SW480 (cell line): ENCODE measurements at places on chromosomes 2 and 18.
A peak's percentile ranks its signal among the peaks of the same experiment; 100 is the strongest.

GRCh38 chr2:103960951-103961350 lies 893.0 kb upstream of the POU3F3 start:
- no peak for DNase-seq

GRCh38 chr2:19362755-19363473 lies 4.5 kb upstream of the OSR1 start:
- DNase-seq = peak; percentile 88

- no peak for DNase-seq
These were observed 119.3 kb downstream of the PRKCE start for GRCh38 chr2:45770811-45771210.

DNA sequence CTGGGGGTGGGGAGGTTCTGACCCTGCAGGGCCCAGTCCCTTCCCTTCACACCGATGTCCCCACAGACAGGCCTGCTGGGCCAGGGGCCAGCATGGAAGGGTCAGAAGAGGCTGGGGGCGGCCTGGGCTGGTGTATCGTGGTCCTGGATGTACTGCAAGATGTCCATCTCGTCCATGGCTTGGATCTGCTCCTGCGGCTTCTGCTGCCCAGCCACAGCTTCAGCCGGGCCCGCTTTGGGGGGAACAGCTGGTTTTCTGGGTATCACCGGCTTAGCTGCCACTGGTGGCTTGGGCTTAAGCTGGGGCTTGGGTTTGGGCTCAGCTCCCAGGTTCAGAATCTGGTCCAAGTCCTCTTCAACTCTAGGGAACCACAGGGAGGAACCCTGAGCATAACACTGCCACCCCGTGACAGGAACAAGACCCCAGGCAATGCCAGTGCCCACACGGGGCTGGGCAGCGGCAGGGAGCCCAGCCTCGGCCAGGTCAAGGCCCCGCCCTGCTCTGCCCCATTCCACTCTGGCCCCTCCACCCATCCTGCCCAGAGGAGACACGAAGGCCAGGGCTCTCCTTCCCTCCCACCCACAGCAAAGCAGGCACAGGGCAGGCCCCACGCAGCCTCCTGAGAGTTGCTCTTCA lies 31.9 kb downstream of the HS1BP3 start:
- no peak for DNase-seq

DNA sequence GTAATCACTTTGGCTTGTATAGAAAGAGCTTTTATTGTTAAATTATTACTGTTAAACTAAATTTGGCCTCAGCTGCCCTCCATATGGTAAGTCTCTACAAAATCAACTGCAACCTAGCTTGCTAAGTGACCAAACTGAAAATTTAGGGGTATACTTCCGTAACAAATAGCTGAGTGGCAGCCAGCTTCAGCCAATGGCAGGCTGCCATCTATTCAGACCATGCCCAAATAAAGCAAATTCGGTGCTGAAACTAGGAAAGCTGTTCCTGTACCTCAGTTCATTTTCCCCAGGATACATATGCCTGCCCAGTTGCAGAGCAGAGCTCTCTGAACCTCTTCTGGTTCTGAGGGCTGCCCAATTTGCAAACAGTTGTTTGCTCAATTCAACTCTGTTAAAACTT lies 94.8 kb downstream of the EML6 start:
- DNase-seq = no peak

DNA sequence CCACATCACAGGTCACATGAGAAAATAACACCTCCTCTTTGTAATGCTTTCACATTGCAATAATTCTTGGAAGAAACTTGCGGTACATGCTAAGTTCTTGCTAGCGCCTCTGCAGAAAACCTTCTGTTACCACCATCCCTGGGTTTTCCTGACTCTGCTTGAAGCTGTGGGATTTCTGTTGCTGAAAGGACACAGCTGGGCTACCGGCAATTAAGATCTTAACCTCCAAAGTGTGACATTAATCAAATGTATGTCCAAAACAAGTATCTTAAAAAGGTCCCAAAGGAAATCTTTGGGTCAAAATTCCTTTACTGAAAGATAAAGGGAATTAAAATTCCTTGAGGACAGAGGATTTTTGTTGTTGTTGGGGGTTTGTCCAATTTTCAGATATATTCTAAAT lies 7.5 kb downstream of the CCBE1 start:
- DNase-seq = no peak

DNA sequence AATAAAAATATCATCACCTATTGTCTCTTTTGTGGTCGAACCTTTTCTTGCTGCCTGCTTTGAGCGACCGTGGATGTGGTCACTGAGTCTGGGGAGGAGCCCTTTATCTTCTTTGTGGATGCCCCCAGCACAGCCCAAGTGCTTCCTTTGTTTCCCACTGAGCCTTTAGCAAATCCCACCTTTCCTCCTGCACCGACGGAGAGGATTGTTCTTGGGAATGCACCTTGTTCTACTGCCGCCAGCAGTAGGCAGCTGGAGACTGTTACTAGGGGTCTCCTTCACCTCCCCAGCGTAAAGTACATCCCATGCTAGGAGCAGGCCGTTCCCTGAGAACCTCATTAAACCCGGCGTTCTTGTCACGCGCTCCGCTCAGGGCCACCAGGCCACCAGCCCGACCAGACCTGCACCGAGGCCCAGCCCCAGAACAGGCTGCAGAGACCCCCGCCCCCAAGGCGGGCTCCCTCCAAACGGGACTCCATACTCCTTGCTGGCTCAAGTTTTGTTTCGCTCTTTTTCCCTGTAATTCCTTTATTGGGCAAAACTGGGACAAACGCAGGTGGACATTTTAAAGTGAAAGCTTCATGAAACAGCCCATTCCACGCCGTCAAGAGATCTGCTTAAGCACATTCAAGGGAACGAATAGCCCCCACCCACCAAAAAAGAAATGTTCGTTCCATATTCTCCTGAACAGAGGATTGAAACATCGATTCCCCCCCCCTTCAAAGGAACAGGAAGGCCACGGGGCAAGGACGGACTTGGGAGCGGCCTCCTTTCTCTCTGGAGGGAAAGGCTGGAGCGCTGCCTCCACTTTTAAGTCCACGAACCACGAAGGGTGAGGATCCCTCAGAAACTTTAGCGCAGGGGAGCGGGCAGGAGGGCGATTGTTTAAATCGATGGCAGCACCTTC lies 1.1 kb upstream of the MAT2A start:
- DNase-seq = peak; percentile 68

DNA sequence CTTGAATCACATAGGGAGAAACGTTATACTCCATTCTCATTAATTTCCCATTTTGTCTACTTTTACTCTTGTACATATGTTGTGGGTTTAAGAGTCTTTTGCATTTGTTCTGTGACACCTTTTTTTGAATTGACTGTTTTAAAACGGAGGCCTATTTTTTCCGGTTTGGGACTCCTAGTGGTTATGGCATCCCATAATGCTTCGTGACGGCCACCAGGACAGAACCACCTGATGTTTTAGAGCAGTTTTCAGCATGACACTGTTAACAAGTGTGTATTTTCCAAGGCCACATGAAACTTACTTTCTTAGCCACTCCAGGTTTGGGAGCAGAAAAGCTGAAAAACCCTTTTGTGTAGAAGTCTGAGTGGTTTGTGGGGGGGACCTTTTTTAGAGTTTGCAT lies 8.4 kb downstream of the SOX11 start:
- DNase-seq = no peak

GRCh38 chr2:24313744-24314632 lies 46.3 kb downstream of the ITSN2 start:
- DNase-seq = no peak

DNA sequence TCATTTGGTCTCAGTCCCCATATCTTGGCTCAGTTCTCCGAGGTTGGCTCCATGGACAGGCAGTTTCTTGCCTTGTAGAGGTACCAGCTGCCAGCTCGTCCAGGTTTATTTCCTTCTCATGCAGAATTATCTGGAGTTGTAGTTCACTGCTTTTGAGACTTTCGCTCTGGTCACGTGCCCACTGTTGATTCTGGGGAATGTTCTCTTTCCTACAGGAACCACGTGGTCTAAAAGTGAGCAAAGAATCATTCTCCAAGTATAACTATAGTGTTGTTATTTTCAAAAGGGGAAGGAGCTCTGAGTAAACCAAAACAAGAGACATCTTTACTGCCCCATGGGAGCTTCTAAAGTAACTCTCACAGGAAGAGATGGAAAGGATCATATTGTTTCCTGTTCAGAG lies 41.2 kb upstream of the RAB27B start:
- DNase-seq = no peak

- DNase-seq = no peak
These were observed 207.1 kb downstream of the ZNF521 start for GRCh38 chr18:25144820-25145219.

DNA sequence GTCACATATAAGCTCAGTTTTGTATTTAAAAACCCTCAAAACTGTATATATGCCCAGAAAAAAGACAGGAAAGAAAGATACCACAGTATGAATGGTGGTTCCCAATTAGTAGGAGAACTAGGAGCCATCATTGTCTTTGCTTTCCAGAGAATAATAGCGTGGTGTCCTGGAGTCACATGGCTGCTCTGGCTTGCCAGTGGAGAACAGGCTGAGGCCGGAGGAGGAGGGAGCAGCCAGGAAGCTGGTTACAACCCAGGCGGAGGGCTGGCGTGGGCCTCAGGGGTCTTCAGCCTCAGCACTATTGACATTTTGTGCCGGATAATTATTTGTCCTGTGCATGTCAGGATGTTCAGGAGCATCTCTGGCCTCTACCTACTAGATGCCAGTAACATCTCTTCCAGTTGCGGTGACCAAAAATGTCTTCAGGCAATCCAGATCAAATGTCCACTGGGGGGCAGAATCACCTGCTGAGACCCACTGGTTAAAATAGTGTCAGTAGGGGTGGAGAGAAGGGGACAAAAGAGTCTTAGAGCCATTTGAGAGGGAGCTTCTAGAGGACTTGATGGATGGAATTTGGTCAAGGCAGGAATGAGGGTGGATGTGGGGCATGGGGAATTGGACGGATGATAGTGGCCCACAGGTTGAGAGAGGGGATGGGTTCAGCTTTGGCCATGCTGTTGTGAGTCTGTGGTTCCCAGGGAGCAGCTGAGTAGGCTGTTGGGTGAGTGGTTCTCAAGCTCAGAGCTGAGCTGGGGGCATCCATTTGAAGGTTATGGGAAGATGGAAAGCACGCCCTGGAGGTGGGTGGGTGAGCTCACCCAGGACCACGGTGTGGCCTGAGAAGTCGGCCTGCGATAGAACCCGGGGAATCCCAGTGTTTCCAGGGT lies 144.9 kb downstream of the AGAP1 start:
- DNase-seq = peak; percentile 6

DNA sequence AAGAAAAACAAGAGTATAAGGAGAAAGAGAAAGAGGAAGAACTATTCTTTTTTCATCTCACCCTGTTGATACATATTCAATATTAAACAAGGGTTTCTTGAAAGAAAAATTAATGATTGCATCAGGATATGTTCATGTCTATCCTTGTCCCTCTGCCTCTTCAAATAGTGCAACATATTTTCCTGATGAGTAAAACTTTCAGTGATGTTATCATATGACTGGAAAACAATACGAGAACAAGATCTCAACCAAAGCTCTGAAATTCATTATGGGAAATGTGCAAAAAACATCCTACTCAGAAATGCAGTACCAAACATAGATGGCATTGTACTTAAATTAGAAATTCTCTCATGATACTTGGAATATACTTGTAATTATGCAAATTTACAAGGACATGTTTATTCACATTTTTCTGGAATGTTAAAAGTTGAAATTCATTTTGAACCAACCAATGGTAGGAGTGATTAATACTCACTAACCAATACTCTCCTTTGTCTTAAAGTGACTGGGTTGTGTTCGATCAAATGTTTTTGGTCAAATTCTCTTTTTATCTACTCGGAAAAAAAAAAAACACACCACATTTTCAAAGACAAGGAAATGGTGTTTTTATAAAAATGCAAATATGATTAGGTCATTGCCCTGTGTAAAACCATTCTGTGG lies 148.9 kb upstream of the GULP1 start:
- DNase-seq = no peak

GRCh38 chr18:31206787-31207381 lies 44.2 kb upstream of the DSC1 start:
- peak; percentile 94 for DNase-seq

DNA sequence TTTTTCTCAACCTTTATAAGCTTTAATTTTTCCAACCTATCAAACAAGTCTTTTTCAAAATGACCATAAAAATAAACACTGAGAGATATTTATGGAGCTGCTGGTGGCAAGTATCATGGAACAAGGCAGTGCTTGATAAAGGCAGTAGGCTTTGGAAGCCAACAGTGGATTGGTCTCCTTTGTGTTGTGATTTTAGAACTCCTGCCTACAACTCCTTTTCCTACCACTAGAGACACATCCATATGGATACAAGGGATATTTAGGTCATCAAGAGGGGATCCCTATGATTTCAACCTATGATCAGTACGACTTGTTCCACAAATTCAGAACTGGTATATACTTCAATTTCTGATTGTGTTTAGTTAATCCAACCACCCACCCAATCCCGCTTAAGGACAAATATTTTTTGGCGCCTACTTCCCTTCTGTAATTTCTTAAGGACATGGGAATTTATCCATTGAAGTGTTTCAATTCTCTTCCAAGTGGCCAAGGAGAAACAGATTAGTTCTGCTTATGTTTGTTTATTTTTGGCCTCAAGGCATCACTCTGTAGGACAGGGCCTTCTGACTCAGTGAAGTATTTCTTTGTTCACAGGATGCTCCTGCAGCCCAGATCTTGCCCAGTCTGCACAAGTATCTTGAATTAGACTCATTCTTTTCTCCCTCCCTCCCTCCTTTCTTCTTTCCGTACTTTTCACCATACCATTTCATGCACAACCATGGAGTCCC lies 2119.6 kb upstream of the PIK3C3 start:
- DNase-seq = no peak

DNA sequence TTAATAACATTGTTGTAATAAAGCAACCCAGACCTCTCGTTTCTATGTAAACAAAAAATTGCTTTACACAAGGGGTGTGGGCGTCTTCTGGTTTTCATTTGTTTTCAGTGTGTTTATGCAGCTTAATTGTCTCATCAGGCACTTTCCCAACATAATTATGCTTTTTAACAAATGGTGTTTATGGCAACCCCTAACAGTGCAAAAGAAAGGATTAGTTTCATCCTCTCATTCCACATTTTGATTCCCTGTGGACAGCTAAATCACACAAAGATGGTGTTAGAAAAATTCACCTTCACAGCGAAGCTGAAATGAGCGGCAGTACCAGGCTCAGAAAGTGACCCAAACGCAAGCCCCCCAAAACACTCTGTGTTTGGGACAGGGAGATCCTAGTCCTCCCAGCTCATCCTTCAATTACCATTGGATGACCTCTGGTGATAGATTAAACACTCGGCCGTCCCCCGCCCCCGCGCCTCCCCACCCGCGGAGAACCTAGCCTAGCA lies 724 bp downstream of the FTCDNL1 start:
- DNase-seq = no peak

GRCh38 chr18:34492652-34493051 lies 217.4 kb upstream of the DTNA start:
- DNase-seq = peak; percentile 23
